ENCODE measurements at places on chromosomes 5 and 9. TPM values are rescaled to one million over a fixed set of nuclear protein-coding genes. Genes with fewer than 3 reads are reported as not detected.

GRCh38 chr9:114497727-114498382 lies 7.4 kb downstream of the WHRN start:
- no peak for DNase-seq

DNA sequence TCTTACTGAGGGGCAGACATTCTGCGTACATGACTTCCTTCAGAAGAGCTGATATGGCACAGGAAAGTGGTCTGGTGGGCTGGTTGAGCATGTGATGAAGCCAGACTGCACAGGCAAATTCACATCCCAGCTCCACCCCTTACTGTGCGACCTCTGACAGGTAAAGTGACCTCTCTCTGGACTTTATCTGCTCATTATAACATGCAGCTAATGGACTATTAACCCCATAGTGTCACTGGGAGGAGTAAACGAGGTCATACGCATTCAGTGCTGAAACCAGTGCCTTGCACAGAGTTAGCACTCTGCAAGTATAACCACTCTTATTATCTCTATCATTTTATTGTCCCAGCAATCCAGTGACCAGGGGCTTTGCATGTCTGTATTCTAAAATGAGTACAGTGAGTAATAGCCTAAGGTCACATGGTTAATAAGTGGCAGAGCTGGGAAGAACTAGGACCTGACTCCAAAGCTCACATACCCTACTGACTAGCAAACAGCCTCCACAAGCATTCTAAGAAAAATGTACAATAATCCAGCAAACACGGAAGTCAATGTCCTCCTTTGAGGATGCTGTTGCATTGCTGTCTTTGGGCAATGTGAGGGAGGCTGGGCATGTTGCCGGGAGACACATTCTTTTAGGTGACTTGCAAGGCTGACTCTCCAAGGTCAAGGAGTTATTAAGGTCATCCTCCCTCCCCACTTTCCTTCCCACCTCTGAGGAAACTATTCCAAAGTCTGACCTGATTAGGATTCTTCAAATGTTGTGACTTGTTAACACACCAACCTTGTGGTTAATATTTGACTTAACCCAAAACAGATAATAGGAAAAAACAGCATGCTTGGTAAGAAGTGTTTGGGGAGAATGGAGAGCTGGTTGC lies 19.0 kb downstream of the GLRX start:
- DNase-seq, result peak; percentile 34

DNA sequence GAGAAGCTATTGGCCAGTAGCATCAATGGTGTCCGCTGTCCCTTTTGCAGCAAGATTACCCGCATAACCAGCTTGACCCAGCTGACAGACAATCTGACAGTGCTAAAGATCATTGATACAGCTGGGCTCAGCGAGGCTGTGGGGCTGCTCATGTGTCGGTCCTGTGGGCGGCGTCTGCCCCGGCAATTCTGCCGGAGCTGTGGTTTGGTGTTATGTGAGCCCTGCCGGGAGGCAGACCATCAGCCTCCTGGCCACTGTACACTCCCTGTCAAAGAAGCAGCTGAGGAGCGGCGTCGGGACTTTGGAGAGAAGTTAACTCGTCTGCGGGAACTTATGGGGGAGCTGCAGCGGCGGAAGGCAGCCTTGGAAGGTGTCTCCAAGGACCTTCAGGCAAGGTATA lies 10.8 kb downstream of the TRIM32 start:
- DNase-seq, result no peak

DNA sequence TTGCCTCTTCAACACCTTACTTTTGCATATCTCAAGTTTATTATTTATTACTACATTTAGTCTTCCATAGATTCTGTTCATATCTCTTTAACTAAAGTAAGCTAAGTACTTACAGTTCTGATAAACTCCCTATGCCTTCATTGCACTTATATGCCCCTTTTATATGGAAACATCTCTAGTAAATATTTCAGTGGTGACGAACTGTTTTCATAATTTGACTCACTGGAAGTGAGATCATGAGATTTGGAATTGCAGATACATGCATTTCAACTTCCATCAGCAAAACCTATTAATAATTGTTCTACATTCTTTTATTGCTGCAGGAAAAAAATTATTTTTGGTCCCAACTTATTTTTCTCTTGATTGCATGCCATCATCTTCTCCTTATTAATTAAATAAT lies 263.5 kb downstream of the CD180 start:
- peak; percentile 70 for DNase-seq

- no peak for DNase-seq
Measured at GRCh38 chr5:130365956-130366355, 461.7 kb downstream of the CHSY3 start.

- DNase-seq, result peak; percentile 93
Measured at GRCh38 chr9:104868687-104869404, 59.1 kb downstream of the ABCA1 start.

- peak; percentile 82 for DNase-seq
Measured at GRCh38 chr9:17004500-17004899, 130.3 kb upstream of the CNTLN start.

The TMC1 gene
- total RNA-seq, result not detected

The AGXT2 gene
- not detected for total RNA-seq

Data from LHCN-M2 (cell line).